Ovary (tissue), 10 donors: ENCODE measurements at places on chromosomes 5 and 9. TPM values are rescaled to one million over a fixed set of nuclear protein-coding genes. Genes with fewer than 3 reads are reported as not detected.
A peak's percentile ranks its signal among the peaks of the same experiment; 100 is the strongest.

- H3K4me1 ChIP-seq, result no peaks in the 10 kb centered on the region
- H3K4me3 ChIP-seq, result no peak overlapping the region
- H3K36me3 ChIP-seq, result no peaks in the 10 kb centered on the region
- H3K27ac ChIP-seq, result no peak overlapping the region
- H3K27me3 ChIP-seq, result no peaks in the 10 kb centered on the region
These were observed 63.6 kb downstream of the NUP214 start for GRCh38 chr9:131188976-131189375.

Gene ZNF354C
- total RNA-seq, result 9.4 TPM

DNA sequence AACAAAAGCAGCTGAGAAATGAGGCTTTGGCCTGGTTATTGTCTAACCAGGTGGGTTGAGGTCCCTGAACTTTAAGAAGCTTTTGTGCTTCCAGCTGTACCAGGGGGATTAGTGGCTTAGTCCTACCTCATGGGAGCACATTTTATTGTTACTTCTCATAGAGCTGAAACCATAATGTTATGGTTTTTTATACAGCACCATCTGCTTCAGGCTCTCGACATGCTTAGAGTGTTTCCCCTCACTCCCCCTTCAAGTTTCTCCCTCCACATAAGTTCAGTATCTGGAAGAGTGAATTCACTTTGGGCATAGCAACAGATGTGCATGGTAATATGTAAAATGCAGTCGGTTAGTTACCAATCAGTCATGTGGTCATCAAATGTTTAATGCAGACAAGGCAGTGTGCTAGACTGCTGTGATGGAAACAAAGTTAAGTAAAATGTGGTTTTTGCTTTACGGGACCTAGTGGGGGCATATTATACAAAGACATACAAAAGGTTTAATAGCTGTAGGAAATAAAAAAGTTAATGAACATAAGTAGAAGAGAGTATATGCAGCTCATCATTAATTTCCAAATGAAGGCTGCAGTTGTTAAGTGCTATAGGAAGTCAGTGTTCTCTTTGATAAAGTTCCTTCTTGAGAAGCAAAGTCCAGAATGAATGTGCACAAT, 95.9 kb upstream of the SPRY4 start:
- H3K27ac ChIP-seq, result no peak overlapping the region
- H3K27me3 ChIP-seq, result no peaks in the 10 kb centered on the region
- H3K4me3 ChIP-seq, result no peak overlapping the region
- no peak for DNase-seq

- H3K27me3 ChIP-seq, result no peaks in the 10 kb centered on the region
- no peak for DNase-seq
- no peaks in the 10 kb centered on the region for H3K4me1 ChIP-seq
- no peak overlapping the region for H3K27ac ChIP-seq
- no peak overlapping the region for H3K4me3 ChIP-seq
These were observed 75.8 kb upstream of the WWC1 start for GRCh38 chr5:168215646-168216045.

DNA sequence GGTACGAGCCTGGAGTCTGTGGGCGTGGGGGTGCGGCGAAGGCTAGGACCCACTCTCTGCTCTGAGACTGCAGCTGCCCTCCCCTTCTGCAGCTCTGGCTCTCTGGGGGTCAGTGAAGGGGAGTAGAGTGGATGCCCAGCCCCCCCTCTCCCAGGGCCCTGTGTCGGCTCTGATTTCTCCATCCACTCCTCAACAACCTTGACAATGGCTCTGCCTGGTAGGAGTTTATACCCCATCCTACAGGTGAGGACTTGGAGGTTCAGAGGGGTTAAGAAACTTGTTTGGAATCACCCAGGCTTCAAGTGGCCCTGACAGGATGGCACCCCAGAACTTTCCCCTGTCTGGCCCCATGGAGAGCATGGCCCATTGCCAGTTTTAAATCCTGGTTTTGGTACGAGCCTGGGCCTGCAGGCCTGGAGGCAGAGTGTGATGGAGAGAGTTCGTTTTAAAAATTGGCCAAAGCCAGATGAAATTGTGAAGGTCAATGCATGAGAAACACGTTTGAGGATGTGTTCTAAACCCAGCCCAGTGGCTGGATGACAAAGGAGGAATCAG, 22.3 kb downstream of the NCS1 start:
- no peak for DNase-seq
- H3K36me3 ChIP-seq, result no peaks in the 10 kb centered on the region
- H3K4me3 ChIP-seq, result no peak overlapping the region
- H3K4me1 ChIP-seq, result peaks cover 15% of the 10 kb centered on the region
- H3K27me3 ChIP-seq, result no peaks in the 10 kb centered on the region
- H3K27ac ChIP-seq, result no peak overlapping the region

Gene PCA3
- not detected for total RNA-seq

GRCh38 chr9:13459071-13459470, 179.6 kb upstream of the MPDZ start:
- H3K27ac ChIP-seq, result no peak overlapping the region
- no peak for DNase-seq
- no peaks in the 10 kb centered on the region for H3K27me3 ChIP-seq
- no peaks in the 10 kb centered on the region for H3K4me1 ChIP-seq

Gene CTNND2
- total RNA-seq, result 13.2 TPM

DNA sequence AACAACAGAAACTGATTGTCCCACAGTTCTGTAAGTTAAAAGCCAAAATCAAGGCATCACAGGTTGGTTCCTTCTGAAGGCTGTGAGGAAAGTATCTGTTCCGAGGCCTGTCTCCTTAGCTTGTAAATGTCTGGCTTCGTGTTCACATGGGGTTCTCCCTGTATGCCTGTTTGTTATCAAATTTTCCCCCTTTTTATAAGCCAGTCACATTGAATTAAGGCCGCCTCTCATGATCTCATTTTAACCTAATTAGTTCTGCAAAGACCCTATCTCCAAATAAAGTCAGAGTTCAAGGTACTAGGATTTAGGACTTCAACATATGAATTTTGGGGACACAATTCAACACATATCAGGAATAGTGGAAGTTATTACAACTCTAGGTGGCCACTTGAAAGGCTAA, 331.5 kb downstream of the PIK3R1 start:
- no peaks in the 10 kb centered on the region for H3K4me1 ChIP-seq
- H3K27me3 ChIP-seq, result no peaks in the 10 kb centered on the region
- no peaks in the 10 kb centered on the region for H3K36me3 ChIP-seq
- no peak overlapping the region for H3K27ac ChIP-seq

Gene JAKMIP2
- 0.45 TPM for total RNA-seq

DNA sequence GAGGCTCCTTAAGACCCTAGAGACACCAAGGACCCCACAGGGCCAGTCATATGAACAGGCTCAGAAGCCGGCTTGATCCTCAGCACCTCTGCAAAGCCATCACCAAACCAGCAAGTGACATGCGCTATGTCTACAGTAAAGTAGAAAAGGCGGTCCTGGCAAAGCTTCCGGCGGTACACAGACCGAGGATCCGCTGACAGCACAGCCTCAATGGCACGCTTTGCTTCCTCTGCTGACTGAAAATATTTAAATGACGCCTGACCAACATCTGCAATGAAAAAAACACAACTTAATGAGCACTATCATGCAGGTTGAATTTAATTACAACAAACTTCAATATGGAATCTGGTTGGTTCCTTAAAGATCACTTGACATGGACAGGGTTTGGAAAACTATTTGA, 17.6 kb downstream of the TRMO start:
- no peak for DNase-seq
- H3K4me1 ChIP-seq, result no peaks in the 10 kb centered on the region
- H3K27me3 ChIP-seq, result no peaks in the 10 kb centered on the region
- H3K36me3 ChIP-seq, result no peaks in the 10 kb centered on the region
- no peak overlapping the region for H3K4me3 ChIP-seq

GRCh38 chr9:21746550-21746949, 55.9 kb upstream of the MTAP start:
- H3K27me3 ChIP-seq, result no peaks in the 10 kb centered on the region
- H3K4me3 ChIP-seq, result no peak overlapping the region
- no peak overlapping the region for H3K27ac ChIP-seq
- DNase-seq, result no peak

- H3K36me3 ChIP-seq, result no peaks in the 10 kb centered on the region
- DNase-seq, result no peak
- no peak overlapping the region for H3K4me3 ChIP-seq
These were observed 199.9 kb downstream of the ADAMTS12 start for GRCh38 chr5:33691856-33692255.

Gene ADGRV1
- 0.74 TPM for total RNA-seq

DNA sequence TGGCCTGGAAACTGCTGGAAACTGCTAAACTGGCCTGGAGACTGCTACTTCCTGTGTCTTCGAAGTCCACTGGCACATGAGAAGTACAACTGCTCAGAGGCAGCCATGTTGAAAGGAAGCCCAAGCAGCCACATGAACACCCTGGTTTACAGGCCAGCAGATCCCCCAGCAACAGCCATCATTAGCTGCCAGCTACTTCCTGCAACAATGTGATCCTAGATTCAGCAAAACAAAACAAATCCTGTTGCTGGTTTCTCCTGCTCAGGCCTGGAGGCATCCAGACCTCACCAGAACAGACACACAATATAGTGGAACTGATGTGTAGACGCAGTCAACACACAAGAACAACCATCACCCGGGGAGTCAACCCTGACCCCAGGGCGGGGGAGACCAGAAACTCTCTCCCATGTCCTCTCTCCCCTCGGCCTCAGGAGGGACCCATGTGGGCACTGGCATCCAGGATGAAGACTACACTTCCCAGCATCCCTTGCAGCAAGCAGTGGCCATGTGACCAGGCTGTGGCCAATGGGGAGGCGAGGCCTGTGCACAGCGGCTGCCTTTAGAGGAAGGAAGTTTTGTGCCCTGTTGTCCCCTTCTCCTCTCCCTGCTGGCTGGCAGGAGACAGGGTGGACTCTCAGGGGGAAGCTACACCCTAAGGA, 9.2 kb upstream of the LCN15 start:
- H3K27me3 ChIP-seq, result no peaks in the 10 kb centered on the region
- no peak for DNase-seq
- no peak overlapping the region for H3K27ac ChIP-seq
- no peaks in the 10 kb centered on the region for H3K36me3 ChIP-seq
- H3K4me3 ChIP-seq, result no peak overlapping the region

Gene PCDHB8
- 2.9 TPM for total RNA-seq

DNA sequence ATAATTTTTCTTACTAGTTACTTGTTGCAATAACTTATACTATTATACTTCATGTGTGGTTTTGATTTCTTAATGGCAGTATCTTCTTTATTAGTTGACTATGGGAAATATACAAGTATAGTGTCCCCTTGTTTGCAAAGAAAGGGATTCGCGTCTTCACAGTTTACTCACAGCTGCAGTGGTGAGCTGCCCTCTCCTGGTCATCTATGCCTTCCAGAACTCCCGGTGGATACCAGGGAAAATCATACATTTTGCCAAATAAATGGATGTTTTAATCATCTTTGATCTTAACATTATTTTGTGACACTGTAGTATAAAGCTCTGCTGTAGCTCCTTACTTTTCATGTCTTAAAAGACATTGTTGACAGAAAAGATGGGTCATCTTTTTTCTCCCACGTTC, 142.0 kb downstream of the ZCCHC7 start:
- no peaks in the 10 kb centered on the region for H3K4me1 ChIP-seq
- no peak for DNase-seq
- H3K4me3 ChIP-seq, result no peak overlapping the region
- no peaks in the 10 kb centered on the region for H3K36me3 ChIP-seq
- no peaks in the 10 kb centered on the region for H3K27me3 ChIP-seq
- H3K27ac ChIP-seq, result no peak overlapping the region

- H3K36me3 ChIP-seq, result no peaks in the 10 kb centered on the region
- no peaks in the 10 kb centered on the region for H3K4me1 ChIP-seq
- H3K4me3 ChIP-seq, result no peak overlapping the region
- no peak overlapping the region for H3K27ac ChIP-seq
- no peak for DNase-seq
- H3K27me3 ChIP-seq, result no peaks in the 10 kb centered on the region
These were observed 11.1 kb upstream of the AQP3 start for GRCh38 chr9:33458444-33458843.

- no peak for DNase-seq
- H3K36me3 ChIP-seq, result no peaks in the 10 kb centered on the region
- no peaks in the 10 kb centered on the region for H3K4me1 ChIP-seq
- no peak overlapping the region for H3K4me3 ChIP-seq
- H3K27me3 ChIP-seq, result no peaks in the 10 kb centered on the region
- H3K27ac ChIP-seq, result no peak overlapping the region
These were observed 69.9 kb downstream of the PSAT1 start for GRCh38 chr9:78366827-78367226.

DNA sequence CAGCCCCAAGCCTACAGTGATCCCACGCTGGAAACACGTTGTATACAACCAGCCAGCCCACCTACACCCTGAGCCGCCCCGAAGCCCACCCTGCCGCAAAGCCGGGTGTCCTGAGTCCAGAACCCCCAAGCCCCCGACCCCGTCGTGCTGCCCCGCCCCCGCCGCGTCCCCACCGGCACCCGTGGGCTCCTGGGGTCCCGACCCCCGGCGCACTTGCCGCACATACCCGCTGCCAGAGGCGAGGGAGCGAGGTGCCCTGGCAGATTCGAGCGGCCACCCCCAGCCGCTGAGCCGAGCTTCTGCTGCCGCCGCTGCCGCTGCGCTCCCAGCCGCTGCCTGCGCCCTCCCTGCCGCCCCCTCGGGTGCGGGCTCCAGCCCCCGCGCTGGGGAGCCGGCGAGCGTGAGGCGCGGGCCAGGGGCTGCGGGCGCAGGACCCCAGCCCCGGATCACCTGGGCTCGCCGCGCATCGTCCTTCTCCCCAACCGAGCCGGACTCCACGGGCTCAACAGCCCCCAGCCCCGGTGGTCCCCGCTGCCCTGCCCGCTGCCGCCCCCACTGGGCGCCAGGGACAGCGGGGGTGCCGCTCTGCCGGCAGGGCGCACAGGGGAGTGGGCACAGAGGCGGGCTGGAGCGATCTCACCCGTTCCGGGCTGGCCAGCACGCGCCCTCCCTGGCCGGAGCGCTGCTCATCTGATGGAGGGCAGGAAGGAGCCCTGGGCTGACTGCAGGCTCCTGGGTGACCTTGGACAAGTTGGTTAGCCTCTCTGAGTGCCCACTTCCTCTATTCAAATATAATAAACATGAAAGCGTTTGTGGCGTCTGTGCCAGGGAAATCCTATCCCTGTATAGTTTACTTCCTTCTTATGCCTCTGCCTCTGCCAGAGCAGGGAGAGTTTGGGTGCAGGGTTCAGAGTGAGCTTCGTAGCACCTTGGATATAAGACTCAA, at the start of gene HTR4:
TSS of gene HTR4 (minus strand) at position 692 of the 946 bp plus-strand sequence. CDS start 17,513 bp downstream, outside the sequence.
- H3K27ac ChIP-seq, result no peak within 1 kb of the TSS
- H3K36me3 ChIP-seq, result no peaks in the 10 kb centered on the region
- peak within 1 kb of the TSS; percentile 28 for H3K4me3 ChIP-seq

Gene SPATA31D4
- total RNA-seq, result not detected
